NCI-H1436 treated with DMSO at 0.1 percent for 48 hours (cell line): ENCODE measurements at places on chromosomes 2 and 18.

- DNase-seq, result no peak
Observed at GRCh38 chr2:155320236-155320635, 621.7 kb downstream of the KCNJ3 start.

DNA sequence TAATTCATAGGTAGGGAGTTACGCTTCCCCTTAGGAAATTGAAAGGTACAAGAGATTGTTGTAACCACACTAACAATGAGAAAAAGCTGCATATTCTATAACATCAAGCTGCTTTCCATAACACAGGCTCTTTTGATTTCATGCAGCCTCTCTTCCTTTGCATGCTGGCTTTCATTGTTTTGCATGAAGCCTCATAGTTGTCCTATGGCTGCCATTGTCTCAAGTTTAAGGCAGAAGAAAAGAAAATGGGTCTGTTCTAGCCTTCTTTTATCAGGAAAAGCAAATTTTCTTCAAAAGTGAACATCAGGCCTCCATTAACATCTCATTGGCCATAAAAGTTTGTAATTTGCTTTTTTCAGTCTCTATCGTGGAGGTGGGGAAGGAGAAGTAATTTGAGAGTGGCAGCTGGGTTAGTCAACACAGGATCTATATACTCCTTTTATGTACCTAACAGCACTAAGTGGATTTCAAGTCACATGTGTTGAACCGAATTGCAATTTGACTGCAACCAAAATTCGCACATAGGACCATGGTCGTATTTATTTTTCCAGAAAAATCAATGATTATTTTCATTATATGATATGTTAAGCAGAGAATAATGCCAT, 248.5 kb upstream of the RND3 start:
- peak; percentile 46 for DNase-seq

DNA sequence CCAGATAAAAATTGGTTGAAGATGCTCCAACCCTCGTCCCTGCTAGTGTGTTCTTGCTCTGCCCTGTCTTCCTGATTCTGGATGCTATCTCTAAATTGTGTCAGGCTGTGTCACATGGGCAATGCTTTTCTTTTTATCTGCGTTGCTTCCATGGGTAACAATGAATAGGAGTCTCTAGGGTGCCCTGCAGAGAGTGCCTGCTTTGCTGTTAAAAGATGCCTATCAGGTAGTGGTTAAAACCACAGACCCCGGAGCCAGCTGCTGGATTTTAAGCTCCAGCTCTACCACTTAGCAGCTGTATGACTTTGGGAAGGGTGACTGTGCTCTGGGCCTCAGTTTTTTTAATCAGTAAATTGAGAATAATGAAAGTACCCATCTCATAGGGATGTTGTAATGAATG, 340.3 kb downstream of the PLCL1 start:
- DNase-seq, result no peak

DNA sequence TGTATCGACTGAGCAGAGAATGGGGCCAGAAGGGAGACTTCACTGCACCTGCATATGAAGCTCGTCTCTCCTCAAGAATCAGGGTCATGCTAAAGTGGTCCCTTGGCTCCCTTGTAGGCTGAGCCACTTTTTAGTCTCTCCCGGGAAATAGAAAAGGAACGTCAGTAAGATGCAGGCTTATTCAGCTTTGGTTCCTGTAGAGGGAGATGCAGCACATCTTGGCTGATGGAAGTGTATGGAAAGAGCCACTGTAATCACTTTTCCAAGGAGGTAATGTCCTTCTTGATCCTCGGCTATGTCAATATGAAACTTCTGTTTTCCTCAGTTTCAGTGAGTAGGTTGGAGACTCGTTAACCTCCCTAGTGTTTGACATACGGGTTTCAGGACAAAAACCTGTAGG, 235.2 kb downstream of the GCA start:
- no peak for DNase-seq

DNA sequence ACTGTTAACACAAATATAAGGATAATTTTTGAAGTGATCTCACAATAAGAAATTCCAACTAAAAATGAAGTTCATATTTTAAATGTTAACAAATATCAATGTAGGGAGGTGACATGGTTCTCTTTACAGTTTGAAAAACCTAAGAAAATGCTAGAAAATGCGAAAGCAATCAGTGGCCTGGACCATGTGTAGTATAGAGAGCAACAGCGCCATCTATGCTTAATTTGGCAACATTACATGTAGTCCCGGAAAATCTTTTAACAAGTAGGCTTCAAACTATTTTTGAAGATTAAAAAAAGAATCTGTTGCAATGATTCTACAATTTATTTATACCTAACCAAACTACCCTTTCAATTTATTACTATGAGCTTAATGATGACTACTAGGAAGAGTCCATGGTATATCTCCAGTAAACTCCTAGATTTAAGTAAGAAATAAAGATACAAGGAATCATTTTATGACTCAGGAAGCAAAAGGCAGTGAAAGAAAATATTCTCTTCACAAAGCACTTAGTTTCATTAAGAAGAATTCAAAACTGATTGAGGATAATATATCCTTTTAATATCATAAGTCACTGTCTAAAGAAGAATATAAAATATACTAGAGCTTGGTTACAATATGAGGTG, 33.3 kb downstream of the NDUFA10 start:
- DNase-seq, result no peak

- no peak for DNase-seq
Observed at GRCh38 chr2:162608901-162609300, 229.7 kb downstream of the KCNH7 start.

DNA sequence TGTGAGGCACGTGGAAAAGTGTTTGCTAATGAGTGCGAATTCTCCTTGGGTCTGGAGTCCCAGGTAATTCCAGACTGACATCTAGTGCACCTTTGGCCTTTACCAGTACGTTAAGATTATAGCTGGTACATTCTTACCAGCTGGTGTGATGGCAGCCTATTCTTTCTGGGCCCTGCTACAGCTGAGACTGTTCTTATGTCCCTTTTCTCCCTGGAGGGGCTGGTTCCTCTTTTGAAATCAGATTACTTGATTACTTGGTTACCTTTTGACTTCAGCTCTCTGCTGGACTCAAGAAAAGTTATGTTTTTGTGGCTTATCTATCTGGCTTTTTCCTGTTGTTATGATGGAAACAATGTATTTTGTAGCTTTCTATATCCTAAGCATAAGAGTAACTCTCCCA, 14.5 kb downstream of the CABYR start:
- no peak for DNase-seq

DNA sequence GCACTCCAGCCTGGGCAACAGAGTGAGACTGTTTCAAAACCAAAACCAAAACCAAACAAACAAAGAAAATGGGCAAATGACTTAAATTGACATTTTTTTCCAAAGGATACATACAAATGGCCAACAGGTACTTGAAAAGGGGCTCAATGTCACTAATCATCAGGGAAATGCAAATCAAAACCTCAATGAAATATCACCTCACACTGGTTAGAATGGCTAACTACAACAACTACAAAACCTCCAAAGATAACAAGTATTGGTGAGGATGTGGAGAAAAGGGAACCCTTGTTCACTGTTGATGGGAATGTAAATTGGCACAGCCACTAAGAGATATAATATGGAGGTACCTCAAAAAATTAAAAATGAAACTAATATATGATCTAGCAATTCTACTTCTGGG, 213.2 kb upstream of the HS6ST1 start:
- no peak for DNase-seq

DNA sequence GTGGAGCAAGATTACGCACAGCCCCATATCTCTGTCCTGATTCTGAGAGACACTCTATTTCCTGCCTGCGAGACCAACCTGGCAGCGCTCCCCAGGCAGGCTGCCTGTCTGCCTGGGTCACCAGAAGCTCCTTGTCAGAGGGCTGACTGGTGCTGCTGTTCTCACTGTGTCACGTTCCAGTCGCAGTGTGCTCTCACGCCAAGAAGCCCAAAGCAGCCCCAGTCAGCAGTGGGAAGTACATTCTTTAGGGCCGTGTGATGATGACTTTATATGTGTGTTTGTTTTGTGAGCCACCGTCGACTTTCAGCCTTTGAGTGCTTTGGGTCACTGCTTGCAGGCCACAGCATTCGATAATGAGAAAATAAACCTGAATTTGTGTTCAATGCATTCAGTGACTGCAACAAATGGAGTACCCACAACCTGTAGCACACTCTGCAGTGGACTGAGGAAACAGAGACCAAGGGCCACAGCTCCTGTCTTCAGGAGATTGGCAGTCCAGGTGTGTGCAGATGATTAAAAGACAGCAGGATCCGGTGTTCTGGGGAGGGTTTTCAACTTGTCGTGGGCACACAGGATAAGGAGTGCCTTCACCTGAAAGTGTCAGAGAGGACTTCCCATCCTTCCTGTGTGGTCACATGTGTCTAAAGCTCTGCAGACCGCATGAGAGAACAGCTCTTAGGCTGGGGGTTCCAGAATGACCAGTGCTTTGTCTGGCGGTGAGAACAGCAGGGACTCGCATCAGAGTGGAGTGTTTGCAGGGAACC, 4.8 kb downstream of the TNFRSF11A start:
- DNase-seq, result no peak

DNA sequence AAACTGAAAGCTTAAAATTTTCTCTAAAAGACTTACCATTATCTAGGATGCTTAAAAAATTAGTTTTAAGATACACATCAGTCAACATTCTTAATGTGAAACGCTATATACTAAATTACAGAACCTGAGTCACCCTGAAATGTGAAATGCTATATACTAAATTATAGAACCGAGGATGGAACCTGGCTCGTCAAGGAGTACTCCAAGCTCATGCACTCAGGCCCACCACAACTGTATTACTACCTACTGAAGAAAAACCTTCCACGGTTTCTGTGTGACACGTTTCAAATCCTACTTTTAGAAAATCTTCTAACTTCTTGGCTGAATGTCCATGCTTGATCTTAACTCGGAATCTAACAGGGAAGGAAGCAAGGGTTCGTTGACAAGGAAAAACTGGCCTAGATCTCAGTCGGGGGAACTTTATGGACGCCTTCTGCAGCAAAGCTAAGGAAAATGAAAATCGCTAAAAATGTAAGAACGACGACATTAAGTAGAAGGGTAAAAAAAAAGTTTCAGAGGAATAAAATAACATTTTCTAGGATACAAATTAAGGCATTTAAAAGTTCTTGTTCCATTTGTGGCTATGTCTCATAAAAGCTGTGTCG, 1.4 kb downstream of the PRKD3 start:
- DNase-seq, result no peak

- DNase-seq, result no peak
Observed at GRCh38 chr18:63379639-63379962, 12.6 kb upstream of the KDSR start.

GRCh38 chr2:219025637-219026585, 15.4 kb downstream of the CFAP65 start:
- DNase-seq, result no peak

- DNase-seq, result no peak
Observed at GRCh38 chr2:101776172-101777043, 78.9 kb downstream of the MAP4K4 start.

DNA sequence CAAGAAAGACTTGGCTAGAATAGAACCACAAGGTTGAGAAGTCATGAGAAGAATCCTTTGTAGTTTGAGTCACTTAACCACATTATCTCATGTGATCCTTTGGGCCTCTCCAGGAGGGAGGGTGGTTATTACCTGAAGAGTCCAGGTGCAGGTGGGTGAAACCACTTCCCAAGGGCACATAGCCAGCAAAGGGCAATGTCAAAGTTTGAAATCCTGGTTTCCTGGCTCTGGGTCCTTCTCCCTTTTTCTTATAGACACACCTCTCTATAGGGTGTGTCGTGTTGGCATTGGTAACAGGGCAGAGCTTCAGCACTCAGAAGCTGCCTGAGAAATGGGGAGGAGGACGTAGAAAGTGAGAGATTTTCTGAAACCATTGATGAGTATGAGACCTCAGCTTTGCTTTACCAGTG, 137.9 kb downstream of the MGAT5 start:
- no peak for DNase-seq

DNA sequence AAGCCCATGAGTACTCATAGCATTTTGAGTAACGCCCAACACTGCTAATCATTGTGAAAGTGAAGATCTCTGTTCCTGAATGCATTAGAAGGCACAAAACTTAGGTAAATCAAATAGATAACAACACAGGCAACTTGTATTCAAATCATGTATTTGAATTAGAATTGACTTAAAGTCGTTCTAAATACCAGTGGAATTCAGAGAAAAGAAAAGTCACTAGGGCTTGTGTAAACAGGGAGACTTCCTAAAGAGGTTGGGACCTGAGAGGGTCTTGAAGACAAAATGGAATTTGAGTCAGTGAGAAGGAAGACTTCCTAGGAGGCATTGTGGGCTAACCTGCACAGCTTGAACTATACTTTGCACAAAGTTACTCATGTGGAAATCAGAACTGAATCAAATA, 127.2 kb downstream of the CTNNA2 start:
- no peak for DNase-seq

DNA sequence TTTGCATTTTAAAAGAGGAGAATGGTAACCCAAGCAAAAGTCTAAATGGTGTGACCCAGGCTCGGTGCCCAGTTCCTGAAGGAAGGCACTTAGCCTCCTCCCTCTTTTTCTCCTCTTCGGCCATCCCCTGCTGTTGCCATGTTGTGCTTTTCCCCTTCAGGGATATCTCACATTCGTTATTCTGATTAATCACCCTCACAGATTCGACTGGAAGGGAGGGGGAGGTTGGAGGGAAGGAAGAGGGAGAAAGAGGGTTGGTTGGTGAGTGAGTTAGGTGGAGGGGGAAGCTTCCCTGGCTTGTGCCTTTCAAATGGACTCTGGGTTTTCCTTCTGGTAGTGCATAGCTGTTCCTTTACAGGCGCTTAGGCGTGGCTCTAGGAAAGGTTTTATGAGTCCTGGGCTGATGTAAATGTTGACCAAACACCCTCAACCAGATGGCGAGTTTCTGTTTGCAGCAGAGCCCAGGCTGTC, 39.0 kb upstream of the LYPD6B start:
- DNase-seq, result no peak

DNA sequence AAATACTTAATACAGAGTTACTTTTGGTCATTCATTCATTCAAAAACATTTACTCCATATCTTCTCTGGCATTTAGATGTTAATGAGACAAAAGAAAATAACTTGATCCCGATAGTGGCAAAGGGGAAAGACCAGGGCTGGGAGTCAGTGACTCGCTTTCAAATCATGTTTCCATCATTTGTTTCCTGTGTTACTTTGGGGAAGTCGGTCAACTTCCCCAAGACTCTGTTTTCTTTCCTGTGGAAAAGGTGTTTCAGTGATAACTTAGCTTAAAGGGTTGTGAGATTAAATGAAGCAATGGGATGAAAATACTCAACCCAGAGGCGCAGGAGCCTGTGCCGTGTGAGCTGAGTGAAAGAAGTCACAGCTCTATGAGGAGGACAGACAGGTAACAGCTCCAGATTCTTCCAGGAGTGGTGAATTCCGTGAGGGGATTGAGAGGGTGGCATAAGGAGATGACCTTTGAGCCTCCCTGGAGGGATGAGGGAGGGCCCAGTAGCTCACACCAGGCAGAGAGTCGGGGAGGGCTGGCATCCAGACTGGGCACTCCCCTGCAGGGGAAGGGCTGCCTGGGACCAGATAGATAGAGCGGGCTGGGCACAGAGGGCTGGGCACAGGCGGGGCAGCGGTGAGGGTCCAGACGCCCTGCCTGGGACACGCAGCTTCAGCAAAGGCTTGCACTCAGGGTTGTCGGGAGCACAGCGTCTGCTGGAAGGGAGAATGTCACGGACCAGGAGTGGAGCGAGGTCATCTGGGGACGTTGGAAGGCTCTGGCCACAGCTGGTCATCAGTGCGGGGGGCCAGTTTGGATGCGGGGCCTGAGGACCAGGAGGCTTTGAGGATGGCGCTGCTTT, 70.1 kb downstream of the TSHZ1 start:
- no peak for DNase-seq
